CD4-positive, alpha-beta T cell treated with Interleukin-4 for 4 hours (primary cell): ENCODE measurements at places on chromosomes 7 and 10.
A peak's percentile ranks its signal among the peaks of the same experiment; 100 is the strongest.

DNA sequence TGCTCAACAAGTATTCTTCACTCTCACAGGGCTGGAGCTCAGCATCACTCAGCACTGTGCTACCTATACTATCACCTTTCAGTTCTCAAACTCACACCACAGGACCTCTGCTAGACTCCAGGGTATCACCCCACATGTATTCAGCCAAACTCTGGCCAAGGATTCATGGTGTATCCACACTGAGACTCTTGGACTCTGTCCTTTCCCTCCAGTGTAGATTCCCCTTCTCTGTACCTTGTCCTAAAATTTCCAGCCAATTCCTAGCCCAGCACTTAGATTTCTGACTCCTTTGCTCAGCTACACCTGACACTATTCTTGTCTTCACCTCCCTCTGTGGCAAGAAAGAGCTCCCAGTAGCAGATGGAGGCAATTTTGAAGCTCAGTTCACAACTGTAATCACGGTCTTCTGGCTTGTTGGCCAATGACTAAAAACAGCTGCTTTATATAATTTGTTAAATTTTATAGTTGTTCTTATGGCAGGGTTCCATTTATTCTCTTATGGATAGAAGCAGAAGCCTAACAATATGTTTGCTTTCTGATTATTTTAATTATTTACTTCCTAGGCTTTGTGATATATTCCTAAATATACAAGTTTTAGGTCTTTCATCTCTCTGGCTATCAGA lies 258.8 kb downstream of the THSD7A start:
- no peak for DNase-seq

DNA sequence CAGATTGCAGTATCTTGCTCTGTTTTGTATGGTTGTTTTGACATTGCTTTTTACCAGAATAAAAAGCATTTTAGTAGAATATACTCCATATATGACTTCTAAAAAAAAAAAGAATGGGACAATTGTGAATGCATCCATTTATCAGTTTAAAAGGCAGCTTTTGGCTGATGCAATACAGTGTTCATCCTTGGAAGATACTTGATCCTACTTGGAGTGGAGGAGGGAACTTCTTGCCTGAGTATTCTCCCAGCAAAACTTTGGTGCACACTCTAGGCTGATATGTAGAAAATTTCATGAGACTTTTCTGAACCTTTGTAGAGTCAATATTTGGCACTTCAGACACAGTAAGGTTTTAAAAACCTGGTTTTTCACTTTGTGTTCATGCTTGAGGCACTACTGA lies 40.2 kb downstream of the WDR11 start:
- no peak for DNase-seq

GRCh38 chr10:121104476-121105111 lies 253.4 kb downstream of the WDR11 start:
- no peak for DNase-seq

DNA sequence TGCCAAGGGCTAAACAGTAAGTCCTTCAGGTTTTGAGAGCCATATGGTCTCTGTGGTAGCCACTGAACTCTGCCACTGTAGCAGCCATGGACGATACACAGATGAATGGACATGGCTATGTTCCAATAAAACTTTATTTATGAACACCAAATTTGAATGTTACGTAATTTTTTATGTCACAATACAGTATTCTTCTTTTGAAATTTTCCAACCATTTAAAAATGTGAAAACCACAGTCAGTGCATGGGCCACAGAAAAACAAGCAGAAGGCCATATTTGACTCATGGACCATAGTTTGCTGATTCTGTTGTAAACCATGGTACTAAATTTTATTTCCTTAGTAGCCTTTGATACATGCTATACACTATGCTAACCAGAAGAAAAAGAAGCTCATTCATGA lies 361.8 kb downstream of the MAGI2 start:
- DNase-seq: no peak

DNA sequence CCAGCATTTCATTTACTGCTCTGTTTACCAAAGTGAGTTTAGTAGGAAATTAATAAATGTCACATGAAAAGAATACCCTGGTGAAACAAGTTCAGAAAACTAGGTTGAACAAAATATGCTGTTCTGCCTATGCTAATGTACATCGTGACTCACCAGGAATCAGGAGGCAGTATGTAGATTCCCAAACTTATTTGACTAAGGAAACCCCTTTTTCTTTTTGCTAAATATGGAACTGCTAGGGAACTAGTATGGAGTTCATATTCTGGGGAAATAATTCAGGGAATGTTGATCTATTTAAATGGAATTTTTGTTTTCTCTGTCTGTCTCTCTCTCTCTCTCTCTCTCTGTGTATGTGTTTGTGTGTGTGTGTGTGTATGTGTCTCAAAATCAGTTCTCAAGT lies 49.9 kb upstream of the EXOC4 start:
- no peak for DNase-seq

DNA sequence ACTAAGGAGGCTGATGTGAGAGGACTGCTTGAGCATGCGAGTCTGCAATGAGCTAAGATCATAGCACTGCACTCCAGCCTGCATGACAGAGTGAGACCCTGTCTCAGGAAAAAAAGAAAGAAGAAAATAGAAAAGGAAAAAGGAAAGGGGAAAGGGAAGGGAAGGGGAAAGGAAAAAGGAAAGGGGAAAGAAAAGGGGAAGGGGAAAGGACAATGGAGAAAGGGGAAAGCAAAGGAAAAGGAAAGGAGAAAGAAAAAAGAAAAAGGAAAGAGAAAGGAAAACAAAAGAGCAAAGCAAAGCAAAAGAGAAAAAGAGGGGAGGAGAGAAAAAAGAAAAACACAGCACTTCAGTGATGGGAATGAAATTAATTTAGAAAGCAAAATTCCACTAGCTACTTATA lies 179.3 kb downstream of the SRPK2 start:
- no peak for DNase-seq

- DNase-seq: no peak
Measured at GRCh38 chr7:81618396-81619014, 151.3 kb downstream of the HGF start.

DNA sequence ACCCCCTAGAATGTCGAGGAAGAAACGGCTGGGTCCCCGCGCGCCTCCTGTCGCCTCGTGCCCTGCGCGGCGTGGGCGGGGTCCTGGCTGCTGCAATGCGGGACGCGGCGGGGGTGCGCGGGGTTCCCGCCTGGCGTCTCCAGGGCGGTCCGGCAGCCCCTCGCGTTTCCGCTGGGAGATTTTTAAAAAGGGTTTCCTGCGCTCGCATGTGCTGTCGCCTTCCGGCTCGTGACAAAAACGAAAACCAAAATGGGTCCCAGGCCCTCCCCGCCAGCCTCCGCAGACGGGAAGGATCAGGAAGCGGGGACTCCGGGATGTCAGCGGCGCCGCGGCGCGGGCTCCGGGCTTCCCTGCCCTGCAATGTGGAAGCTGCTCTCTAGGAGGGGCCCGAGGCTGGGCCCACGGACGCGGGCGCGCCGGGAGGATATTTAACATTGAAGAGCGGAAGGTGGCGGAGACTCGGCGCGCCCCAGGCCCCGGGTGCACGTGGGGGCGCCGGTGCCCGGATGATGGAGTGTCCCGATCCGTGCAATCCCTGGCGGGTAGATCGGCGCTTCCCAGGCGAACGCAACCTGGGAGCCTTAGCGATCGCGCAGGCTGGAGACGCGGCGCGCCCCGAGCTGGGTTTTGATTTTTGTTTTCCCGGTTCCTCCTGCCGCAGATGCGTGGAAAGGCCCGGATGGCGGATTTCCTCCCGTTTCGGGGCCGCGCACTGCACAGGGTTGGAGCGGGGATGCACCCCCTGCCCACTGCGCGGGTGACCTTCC lies 1.0 kb downstream of the PFKP start:
- DNase-seq: peak; percentile 37

DNA sequence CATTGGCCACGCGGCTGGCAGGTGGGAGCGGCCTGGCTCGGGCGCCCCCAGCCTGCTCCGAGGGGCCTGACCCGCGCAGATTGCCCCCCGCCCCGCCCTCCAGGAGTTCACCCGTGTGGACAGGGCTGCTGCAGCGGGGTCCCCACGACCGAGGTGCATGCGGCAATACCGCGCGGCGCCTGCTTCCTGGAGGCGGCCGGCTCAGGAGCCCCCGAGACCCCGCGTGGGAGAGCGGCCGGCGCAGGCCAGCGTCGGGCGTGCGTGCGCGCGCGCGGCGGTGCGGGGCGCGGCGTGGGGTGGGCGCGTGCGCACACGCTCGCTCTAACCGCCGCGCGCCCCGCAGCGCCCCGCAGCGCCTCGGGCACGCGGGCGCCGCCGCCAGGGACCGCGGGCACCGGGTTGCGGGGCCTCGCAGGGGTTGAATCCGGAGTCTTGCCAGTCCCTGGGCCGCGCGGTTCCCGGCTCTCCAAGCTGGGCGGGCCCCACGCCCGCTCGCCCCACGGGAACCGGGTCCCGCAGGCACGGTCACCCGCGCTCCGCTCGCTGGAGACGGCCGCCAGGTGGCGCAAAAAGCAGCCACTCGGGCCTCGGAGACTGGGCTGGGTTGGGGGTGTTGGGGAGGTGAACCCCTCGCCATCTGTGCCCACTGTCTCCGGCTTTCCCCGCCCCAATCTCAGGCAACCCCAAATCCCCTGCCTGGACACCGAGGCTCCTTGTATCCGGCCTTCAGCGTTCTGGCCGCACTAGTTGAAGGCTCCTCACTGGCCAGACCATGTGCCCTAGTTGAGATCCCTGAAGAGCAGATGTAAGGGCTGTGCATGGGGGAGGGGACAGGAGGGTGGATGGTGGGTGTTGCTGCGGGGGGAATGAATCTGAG lies 1.3 kb upstream of the ACHE start:
- peak; percentile 51 for DNase-seq

GRCh38 chr7:24241206-24241605 lies 42.8 kb upstream of the NPY start:
- no peak for DNase-seq

- no peak for DNase-seq
Measured at GRCh38 chr7:87628780-87629569, 777 bp downstream of the RUNDC3B start.

DNA sequence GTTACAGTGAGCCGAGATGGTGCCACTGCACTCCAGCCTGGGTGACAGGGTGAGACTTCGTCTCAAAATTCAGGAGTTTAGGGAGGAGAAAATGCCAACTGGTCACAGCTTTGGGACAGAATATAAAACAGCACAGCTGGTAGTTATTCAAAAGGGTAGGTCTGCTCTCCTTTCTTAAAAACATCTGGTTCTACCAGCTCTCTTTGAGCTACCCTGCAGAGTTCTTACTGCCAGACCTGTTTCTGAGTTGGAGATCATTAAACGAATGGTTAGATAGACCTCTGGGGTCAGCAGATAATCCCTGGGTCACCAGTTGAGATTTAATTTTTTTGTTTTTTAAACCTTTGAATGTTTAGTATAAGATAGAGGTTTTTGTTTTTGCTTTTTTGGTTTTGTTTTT lies 52.6 kb downstream of the MCU start:
- DNase-seq: no peak

DNA sequence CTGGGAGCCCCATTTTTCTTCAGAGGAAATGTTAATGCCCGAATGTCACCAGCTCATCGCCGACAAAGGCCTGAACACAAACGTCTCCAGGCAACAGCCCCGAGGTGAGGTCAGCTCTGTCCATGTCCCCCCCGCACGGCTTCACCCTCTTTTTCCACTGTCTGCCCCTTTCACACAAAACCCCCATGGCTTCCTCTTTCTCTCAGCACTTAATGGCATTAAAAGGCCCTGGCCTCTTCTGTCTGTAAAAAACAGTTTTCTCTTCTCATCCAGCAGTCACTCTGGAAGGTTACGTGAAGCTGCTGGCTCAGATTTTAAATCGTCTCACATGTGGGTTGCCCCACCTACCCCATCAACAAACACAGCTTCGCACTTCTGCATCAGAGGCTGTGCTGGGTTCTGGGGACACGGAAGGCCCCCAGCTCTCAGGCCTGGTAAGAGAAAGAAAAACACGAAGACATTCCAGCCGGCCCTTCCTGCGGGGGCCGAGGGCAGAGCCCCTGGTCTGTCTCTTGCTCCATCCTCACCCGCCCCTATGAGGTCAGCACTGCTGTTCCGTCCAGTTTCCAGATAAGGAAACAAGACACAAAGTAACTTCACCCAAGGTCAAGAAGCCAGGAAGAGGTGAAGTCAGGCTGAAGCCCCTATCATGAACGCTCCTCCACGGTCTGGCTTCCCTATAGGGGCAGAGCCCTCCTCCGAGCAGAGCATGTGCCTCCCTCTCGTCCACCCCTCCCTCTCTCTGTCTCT lies 91.1 kb upstream of the PDGFA start:
- peak; percentile 63 for DNase-seq

GRCh38 chr7:37083311-37084096 lies 359.2 kb upstream of the AOAH start:
- no peak for DNase-seq

DNA sequence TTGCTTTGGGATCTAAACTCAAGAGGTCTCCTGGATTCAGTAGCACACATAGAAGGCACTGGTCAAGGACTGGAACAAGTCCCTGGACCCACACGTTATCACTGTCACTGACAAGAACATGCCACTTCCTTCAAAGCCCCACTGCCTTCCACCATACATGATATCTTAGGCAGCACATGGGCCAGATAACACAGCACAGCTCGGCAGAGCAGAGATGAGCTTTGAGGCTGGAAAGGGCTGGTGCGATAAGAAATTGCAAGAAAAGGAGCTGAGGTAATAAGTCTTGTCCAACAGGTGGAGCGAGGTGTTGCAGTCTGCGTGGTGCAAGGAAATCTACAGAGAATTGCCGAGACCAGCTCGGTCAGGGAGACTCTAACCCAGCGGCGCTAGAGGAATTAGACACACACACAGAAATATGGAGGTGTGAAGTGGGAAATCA lies 139.8 kb upstream of the CDK13 start:
- no peak for DNase-seq

DNA sequence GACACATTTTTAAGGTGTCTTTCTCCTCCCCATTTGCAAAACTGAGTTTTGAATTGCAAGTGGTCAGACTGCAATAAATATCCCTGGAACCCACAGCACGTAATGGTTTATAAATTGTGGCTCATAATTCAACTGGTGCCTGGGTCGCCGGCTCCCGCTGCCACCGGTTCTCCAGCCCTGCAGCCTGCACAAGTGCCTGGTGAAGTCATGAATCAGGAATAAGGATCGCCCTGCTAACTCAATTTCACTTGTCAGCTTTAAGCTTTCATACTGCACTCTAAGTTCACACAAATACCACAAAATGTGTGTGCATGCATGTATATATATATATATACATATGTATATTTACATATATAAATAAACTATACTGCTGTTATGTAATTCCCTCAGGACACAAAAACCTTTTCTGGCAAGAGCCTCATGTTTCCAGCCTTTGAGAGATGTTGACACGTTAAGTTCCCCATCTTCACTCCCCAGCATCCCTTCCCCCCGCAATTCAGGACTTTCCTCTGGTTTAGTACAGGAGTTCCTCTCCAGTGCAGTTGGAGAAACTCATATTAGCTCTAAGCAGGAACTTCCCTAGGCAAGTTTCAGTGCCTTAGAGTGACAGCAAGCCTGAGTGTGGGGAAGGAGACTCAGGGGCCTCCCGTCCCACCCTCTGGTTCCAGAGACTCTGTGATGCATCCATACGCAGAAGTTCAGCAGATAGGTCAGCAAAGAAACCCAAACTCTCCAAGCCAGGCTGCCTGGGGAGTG lies 129.2 kb upstream of the UNC5B start:
- no peak for DNase-seq
